HS-5 (cell line): ENCODE measurements at places on chromosomes 12 and 14.

DNA sequence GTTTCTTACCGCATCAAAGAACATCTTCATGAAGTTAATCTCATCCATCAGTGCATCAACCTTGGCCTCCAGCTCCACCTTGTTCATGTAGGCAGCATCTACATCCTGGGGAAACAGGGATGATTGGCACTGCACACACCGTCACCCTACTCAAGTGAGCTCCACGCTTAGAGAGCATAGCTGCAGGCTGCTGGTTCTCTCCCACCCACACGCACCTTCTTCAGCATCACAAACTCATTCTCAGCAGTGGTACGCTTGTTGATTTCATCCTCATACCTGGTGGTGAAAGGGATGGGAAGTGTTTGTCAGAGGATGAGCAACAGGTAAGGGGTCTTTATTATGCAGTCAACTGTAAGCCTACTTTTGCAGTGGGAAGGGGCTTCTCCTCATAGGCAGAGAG is 2.3 kb downstream of the KRT5 start:
- DNase-seq = no peak

DNA sequence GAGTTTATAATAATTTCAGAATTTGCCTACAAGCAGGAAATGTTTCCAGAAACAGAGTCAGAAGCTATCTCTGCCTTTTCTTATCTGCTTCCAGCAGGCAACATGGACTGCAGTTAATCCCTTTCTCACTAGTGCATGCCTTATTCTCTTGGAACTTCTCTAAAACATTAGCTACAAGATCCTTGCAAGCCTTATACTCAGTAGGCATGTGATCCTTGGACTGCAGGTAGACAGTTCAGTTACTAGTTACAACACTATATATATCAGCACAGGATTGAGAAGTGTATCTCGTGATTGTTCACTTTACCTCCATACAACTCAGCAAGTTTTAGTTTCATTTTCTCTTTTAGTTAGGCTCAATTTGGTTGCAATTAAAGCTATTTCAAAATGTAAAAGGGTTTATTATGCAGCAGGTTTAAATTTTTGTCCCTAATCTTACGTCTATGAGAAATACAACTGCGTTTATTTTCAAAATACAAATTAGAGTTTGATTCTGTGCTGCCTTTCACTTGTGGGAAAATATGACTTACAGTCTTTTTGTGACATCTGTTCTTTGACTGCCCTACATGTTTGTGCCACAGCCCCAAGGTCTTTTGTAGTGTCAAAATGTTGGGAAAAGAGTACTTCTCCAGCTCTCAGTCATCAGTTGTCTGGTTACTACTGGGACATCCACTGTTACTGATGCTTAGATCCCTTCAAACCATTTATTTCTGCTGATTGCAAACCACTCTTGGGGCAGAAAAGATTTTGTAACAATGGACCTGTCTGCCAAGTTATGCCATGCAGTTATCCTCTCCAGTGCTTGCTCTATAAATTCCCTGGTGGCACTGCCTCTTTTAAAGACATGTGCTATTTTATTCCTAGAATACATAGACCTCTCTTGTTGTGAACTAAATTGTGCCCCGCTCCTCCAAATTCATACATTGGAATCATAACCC is 709.0 kb upstream of the FOXG1 start:
- DNase-seq = no peak

DNA sequence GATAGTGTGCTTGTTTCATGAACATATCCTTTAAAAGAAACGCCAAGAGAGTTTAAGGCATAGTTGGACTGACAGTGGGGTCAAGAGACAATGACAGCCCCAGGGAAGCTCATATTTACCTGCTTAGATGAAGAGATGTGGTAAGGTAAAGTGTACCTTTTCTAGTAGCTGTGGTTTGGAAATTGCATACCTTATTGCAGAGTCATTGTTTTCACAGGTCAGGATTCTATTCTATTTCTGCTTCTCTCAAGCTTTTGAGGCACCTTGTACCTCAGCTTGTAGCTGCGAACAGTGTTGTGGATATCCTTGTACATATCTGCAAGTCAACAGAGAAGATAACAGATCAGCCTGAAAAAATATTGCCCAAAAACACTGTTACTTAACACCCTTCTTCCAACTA is 47.7 kb downstream of the ATP6V1D start:
- no peak for DNase-seq

DNA sequence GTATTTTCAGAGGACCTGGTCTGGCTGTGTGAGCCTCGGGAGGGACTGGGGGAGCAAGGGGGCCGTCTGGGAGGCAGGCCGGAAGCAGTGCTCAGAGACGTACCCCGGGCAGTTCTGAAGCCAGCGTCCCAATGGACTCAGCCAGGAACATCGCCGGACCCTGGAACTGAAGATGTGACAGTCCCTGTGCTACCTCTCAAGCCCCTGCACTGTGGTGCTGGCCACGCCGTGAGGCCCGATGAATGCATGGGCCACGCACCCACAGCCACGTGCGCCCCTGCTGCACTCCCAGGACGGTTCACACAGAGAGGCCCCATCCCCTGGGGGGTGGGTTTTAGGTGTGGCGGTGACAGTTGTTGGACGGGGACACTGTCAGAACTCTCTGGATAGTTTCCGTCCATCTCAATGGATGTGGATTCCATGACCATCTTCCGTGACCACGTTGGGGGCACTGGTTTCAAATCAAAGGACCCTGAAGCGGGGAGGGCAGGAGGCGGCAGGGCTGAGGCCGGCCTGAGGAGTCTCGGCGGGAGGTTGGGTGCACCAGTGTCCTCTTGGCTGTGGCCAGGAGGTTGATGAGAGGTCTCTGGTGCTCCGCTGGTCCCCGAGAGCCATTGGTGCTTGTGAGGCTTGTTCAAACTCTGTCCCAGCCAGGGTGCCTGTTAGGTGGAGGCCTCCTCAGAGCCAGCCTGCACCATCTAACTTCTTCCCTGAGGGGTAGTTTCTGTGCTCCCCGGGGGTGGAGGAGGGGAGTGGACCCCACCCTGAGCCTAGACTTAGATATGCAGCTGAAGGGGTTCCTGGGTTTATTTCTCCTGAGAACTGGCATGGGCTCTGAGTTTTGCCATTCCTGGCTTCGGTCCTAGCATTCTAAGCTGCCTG is 36.3 kb upstream of the TSPAN9 start:
- no peak for DNase-seq

DNA sequence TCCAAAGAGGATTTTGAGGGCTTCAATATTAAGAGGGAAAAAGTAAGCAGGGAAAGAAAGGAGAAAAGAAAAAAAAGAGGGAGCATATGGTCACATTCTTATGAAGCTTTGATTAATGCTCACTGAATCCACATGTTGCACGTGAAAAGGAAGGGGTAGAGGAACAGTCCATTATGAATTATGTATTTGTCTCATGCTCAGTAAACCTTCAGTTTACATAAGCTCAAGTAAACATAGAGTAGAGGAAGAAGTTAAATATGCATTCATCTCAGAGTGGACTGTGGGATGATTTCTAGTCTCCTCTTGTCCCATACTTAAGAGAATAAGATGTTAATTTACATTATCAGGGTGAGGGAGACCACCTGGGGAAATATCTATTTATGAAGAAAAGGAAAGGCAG is 334.5 kb downstream of the IPO8 start:
- DNase-seq = no peak

DNA sequence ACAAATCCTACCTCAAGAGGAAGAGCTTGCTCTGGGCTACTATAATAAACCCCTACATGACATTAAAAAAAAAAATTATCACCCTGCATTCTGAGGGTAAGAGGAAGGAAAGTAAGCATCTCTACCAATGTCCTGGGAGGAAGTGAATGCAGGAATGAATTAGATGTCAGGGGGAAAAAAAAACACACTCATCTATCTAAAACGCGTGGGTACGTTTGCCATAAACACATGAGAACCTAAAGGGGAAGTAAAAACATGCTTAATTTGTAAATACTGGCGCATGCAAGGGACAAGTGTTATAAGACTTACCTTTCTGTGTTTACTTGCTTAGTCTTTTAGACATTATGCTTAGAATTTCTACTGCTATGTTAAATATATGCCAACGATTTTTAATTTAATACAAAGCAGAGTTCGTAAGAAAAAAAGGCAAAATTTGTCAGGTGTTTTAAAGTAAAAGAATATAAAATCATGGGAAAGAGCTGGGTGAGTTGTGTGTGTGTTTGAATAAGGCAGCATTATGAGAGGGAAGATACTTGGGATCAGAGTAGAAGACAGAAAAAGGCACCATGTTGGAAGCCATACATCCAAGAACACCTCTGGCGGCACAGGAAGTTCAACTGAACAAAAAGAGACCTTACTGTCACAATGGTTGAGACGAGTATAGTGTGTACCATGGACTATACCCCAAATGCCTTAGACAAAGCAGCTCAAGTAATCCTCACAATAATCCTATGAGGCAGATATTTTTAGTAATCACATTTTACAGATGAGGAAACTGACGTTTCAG is 1.5 kb downstream of the TMED8 start:
- no peak for DNase-seq

DNA sequence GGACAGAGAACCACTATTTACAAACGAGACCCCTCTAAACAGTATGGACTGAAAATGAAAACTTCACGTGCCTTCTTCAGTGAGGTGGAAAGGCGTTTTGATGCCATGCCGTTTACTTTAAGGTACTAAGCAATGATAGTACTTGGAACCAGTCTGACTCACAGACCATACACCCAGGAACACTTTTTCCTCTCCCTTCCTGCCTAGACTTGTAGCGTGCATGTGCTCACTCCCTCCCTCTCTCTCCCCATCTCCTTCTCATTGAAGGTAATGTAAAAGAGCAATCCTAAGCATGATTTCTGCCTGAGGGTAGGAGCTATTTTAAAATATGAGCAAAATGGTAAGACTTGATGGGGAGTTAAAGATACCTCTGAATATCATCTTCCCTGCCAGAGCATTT is 5.9 kb upstream of the RPL41 start:
- DNase-seq = no peak

DNA sequence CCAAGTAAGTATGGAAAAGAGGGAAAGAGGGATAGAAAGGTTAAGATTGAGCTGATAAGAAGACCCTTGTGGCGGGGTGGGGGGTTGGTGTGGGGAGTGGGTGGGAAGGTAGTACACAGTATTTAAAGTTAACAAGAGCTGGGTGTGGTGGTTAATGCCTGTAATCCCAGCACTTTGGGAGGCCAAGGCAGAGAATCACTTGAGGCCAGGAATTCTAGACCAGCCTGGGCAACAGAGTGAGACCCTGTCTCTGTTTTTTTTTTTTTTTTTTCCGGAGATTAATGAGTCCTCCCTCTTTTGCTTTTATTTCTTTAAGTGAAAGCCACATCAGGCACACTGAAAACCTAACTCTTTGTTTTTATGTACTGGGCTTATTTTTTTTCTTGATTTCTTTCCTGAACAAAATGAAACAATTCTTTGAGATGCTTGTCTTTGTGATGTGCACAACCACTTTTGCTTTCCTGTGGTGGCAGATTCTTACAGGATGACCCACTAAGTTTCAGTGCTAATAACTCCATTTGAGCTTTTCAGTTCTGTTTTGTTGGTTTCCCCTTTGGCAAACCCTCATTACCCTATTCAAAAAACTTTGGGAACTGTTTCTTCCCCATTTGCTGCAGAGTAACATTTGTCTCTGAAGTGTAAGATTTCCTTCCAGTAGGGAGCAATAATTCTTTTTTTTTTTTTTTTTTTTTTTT is 54.8 kb downstream of the WNK1 start:
- DNase-seq = no peak

- no peak for DNase-seq
Measured at GRCh38 chr14:68843471-68844209, 50.8 kb upstream of the ZFP36L1 start.

DNA sequence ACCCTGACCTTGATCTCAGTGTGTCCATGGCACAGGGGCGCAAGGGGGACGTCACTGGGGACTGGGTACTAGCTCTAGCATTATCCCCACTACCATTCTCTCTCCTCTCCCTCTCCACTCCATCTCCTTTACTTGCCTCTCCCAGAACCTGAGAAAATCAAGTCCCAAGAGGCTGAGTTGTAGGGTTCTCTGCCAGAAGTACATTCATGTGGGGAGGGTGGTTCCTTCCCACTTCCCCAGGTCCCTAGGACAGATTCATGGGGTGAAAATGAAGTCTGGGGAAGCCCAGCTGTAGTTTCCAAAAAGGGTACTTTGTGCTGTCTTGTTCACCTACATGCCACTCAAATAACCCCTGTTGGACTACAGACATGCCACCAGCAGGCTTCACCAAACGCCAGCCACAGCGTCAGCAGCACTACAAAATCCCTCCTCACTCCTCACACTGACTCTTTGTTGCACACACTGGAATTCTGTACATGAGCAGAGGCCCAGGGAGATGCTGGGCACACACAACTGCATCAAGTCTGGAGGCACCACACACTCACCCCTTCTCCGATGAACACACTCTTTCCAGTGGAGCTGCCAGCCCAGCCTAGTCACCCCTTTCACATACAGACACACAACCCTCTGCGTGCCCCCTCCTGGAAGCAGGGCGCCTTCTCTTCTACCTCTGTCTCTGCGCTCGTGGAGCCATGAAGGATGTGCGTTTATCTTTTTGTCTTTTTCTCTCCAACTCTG is 6.9 kb downstream of the RARG start:
- no peak for DNase-seq

DNA sequence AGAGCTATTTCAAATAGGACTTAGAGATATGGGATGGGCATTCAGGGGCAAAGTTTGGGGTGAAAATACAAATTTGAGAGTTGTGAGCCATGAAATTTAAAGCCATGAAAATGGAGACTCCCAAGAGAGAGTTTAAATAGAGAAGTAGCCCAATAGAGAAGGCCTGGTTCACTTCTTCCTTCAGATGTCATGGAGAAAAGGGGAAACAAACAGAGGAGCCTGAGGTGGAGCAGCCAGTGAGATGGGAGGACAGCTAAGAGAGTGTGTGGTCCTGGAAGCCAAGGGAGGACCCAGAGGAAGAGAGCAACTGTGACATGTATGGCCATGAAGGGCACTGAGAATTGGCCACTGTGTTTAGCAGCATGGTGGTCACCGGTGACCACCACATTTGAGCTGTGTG is 12.3 kb upstream of the DYNLL1 start:
- DNase-seq = no peak

- DNase-seq = no peak
Measured at GRCh38 chr14:104562606-104563005, 17.0 kb upstream of the C14orf180 start.

- no peak for DNase-seq
Measured at GRCh38 chr12:16238661-16239060, 38.8 kb downstream of the SLC15A5 start.

GRCh38 chr12:50246197-50246865 is 37.0 kb downstream of the LIMA1 start:
- no peak for DNase-seq

- DNase-seq = no peak
Measured at GRCh38 chr14:74265301-74265965, 26.2 kb downstream of the VSX2 start.

DNA sequence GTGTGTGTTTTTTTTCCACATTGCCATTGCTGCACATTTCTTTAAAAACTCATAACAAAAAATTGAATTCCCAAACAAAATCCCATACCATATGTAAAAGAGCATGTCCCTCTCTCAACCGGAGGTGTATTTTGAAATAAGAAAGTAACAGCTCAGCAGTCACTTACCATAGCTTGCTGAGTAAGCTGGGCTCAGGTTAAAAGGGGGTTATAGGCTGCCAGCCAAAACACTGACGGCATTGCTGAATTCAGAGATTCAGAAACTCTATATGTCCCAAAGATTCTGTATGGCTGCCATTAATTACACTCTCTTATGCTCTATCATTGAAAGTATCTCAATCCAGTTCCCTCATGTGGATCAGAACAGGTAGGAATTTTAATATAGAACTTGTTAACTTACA is 276.0 kb downstream of the FOXG1 start:
- DNase-seq = no peak
